Stimulated activated naive CD4-positive, alpha-beta T cell (primary cell): ENCODE measurements at places on chromosomes 11 and 22.

DNA sequence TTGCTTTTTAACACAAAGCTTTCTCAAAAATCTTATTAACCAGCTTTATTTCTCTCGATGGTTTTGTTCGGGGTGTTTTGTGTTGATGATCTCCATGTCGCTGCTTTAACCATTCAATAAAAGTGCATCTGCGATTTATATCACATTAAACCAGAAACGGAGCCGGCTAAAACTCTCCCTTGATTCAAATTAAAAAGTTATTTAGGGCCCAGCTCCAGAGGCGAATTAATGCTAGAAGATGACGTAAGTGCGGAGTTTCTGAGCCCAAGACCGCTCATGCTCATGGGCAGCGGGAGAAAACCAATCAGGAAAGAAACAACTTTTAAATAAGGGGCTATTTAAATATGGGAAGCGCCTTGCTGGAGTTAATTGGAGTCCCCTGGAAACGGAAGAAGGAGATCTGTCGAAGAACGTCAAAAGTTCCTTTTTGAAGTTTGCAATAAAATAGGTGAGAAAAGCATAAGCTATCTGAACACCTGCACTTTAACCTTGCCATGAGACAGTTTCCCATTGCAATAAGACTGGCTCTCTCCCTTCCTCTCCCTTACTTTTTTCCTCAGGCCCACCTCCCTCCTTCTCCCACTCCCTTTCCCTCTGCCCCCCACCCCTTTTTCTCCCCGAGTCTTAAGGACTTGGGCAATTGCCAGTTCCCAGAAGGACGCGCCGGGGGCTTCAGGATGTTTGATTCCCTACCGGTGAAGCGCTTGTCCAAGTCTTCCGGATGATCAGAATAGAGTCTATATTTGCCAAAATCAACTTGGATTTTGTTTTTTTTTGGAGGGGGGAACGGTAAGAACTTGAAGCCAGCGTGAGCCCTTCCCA is 1.9 kb upstream of the DBX1 start:
- no peak for DNase-seq

DNA sequence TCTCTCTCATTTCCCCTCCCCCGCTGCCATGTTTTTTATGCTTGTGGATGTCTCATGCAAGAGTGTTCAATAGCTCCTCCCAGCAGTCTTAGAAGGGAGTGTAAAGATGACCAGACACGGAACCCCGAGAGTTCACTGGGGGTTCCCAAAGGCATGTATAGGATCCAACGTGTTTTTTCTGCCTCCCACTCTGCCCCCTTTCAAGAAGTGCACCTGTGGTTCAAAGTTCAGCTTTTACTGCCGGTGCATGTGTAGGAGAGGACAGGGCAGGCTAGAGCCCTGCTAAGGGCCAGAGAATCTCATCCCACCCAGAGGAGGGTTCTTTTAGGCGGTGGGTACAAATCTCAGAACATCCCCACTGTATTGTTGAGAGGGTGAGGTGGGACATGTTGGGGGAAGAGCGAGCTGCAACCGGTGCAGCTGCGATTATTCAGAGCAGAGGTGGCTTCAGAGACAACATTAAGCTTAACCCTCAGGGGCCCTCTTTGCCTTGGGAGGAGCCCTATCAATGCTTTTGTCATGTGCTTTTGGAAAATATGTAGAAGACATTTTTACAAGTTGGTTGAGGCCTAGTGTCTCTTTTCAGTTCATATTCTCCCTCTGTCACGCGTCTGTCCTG is 14.5 kb downstream of the MIF start:
- DNase-seq, result no peak

DNA sequence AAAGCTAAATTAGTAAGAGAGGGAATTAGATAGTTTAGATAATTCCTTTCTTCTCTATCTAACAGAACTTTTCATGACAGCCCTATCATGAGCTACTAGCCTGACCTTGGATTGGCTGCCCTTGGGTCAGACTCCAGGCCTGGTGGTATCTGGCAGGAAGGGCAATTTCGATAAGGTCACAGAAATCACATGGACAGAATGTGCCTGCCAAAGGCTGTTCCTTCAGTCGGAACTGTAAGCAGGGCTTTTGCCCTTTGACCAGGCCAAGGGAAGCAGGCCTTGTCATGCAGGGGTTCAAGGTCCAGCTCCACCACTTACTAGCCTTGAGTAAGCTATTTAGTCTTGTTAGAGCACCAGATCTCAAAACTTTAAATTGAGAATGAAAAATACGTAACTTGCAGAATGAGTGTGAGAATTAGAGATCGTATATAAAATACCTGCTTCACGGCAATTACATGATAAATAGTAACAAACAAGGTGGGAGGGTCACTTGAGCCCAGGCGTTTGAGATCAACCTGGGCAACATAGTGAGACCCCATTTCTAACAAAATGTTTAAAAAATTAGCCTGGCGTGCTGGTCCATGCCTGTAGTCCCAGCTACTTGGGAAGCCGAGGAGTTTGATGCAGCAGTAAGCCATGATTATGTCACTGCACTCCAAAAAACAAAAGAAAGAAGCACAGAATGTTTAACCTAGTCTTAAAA is 60.8 kb upstream of the SC5D start:
- no peak for DNase-seq

DNA sequence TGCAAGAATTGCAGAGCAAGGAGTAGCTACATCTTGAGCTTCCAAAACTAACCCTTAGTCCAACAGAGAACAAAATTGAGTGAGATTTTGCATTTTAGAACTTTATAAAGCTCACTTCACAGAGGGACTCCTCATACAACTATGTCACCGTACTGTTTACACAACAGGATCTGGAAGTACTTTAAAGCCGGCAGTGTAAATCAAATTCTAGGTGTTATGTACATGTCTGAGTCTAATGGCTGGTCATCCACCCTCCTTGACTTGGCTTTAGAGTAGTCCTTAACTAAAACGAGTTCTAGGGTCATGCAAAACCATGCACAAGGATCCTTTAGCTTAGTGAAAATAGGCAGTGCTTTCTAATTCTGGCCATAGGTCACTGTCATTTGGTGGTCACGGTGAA is 23.5 kb downstream of the IRAG1 start:
- no peak for DNase-seq

DNA sequence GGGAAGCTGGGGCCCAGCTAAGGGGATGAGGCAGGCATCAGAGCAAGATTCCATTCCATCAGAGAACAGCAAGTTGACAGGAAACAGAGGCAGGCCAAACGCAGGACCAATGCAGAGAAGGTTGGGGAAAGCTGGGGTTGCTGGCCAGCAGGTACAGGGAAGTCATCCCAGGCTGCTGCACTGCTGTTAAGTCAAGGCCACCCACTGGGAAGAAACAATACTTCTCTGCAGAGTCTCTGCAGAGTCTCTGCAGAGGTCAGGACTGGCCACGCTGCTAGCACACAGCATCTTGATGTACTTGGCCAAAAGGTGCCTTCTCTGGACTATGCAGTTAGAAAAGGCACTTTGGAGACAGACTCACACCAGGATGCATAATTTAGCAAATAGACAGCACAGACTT is 68.5 kb upstream of the CSNK2A3 start:
- no peak for DNase-seq

- no peak for DNase-seq
Measured at GRCh38 chr11:18849406-18849805, 57.8 kb upstream of the PTPN5 start.

GRCh38 chr11:45879803-45880686 is 5.4 kb upstream of the MAPK8IP1 start:
- no peak for DNase-seq

DNA sequence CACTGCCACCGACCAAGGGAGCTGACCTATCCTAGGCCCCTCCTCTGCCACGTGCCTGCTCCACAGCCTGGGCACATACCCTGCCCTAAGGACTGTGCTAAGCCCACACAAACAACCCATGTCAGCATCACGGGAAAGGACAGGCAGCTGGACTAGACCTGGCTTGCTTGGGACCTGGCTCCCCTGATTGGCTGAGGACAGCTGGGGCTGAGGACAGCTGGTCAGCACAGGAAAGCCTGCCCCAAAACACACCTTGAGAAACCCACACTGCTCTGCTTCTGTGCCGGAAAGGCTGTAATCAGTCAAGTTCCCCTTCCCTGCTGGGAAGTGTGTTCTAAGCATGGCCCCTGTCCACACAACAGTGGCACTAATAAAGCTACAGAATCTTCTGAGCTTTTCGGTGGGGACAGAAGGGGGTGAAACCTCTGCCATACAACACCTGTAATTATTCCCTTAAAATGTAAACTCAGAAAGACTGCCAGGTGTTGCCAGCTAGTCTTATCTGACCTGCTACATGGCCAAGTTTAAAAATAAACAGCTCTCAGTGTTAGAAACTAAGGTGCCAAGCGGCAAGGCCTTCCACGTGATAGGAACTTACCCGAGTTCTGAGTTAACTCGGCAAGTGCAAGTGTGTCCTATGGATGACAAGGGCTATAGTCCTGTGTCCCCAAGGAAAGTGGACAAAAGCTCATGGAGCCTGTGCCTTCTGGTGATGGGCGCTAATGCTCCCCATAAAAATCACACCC is 35.7 kb upstream of the ARFGAP3 start:
- no peak for DNase-seq

- DNase-seq, result peak; percentile 57
Measured at GRCh38 chr11:76860539-76861475, at the start of gene ACER3. TSS of gene ACER3 (plus strand) at chr11:76860918. CDS start at chr11:76860977, 59 bp downstream.

- DNase-seq, result no peak
Measured at GRCh38 chr11:69439127-69439526, 42.3 kb upstream of the LINC01488 start.

DNA sequence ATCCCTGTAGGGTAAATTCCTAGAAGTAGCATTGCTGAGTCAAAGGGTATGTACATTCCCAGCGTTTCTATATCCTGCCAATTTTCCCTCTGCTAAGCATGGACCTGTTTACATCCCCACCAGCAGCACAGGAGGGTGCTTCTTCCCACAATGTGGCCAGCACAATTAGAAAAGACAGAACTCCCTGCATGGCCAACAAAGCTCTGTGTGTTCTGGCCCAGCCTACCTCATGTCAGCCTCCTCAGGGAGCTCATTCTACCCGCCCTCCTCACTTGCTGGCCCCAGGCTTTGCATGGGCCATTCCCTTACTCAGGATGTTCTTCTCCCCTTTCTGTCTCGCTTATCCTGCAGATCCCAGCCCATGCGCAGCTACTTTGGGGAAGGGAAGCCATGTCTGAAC is 186.1 kb downstream of the DSCAML1 start:
- DNase-seq, result no peak

DNA sequence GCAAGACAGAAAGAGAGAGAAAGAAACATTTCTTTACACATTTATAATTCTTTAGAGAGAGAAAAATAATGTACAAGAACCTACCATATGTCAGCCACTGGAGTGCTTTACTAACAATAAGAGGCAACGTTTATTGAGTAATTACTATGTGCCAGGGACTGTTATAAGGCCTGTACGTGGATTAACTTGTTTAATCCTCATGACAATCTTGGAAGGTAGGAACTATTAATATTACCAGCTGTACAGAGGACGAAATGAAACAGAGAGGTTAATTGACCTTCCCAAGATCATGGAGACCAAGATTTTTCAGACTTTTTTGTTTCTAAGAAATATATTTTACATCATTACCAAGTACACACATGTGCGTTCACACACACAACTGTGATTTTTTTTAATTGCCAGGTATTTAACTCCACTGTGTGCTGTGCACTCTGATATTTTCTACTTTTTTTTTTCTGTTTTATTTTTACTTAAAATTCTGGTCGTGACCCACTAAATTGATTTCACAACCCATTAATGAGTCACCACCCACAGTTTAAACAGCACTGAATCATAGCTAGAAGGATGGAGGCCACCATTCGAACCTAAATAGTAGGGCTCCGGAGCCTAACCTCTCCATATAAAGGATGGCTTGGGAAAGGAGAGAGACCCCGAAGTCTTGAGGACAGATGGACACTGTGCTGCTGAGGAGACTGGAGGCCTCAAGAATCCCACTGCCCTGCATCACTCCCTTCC is 21.4 kb downstream of the CREB3L1 start:
- DNase-seq, result no peak

- DNase-seq, result no peak
Measured at GRCh38 chr11:105592035-105592434, 17.8 kb upstream of the GRIA4 start.

GRCh38 chr22:27892811-27893210 is 26.2 kb downstream of the PITPNB start:
- no peak for DNase-seq

DNA sequence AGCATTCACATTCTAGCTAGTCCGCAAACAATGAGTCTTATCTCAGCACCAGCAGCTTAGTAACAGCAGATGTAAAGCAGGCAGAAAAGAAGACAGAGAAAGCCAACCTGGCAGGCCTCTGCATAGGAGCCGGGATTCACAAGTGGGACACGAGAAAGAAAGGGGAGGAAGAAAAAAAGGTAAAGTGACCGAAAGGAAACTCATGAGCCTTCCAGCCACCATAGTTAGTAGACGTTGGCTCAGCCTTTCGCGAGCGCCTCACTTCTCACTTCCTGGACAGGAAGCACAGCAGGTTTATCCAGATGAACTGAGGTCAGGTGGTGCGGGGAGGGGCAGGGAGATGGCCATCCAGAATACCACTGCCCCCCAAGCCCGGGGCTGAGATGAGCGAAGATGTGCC is 19.7 kb upstream of the KAT5 start:
- no peak for DNase-seq

GRCh38 chr22:31954535-31955523 is 10.5 kb downstream of the YWHAH start:
- DNase-seq, result no peak

DNA sequence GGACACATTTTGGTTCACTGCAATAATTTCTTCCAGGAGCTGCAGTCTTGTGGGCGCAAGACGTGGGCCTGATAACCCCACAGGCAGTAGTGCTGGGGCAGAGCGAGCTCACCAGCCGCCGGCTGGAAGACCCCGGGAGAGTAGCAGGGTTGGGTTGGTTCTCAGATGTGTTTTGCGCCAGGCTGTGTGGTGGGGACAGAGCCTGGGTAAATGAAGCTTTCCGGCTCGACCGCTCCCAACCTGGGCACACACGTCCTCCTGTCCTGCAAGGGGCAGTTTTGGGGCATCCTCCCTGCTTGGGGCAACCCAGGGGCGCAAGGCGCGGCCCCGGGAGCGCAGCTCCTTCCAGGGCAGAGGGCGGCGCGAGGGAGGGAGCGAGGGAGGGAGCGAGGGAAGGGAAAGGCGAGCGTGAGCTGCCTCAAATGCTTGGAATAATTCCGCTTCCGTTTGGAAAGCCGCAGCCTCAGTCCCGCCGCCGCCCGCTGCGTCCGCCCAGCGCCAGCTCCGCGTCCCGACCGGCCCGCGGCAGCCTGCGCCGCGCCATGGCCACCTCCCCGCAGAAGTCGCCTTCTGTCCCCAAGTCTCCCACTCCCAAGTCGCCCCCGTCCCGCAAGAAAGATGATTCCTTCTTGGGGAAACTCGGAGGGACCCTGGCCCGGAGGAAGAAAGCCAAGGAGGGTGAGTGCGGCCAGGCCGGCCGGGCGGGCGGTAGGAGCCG is at the start of gene PARVA:
Gene PARVA, plus strand, starts transcription at position 466 of the 718 bp plus-strand sequence. Its CDS starts 77 bp downstream, at position 543.
- DNase-seq, result no peak

- no peak for DNase-seq
Measured at GRCh38 chr11:96264364-96264763, 78.6 kb downstream of the MAML2 start.

- DNase-seq, result no peak
Measured at GRCh38 chr22:37499027-37499707, 13.0 kb upstream of the MFNG start.

GRCh38 chr22:46710806-46711205 is 27.2 kb downstream of the CERK start:
- DNase-seq, result no peak

GRCh38 chr11:11391796-11392463 is 38.9 kb upstream of the CSNK2A3 start:
- no peak for DNase-seq

- no peak for DNase-seq
Measured at GRCh38 chr22:42548597-42549330, 5.0 kb upstream of the SERHL2 start.

- DNase-seq, result no peak
Measured at GRCh38 chr11:89021339-89021738, 44.4 kb downstream of the GRM5 start.

GRCh38 chr11:117337076-117337475 is 9.4 kb downstream of the CEP164 start:
- no peak for DNase-seq
